ENCODE measurements at places on chromosomes 11 and 22.

- no peak overlapping the region for H3K27ac ChIP-seq
- no peak overlapping the region for H3K4me3 ChIP-seq
- H3K4me1 ChIP-seq, result peaks cover 5% of the 10 kb centered on the region
- DNase-seq, result no peak
- H3K36me3 ChIP-seq, result no peaks in the 10 kb centered on the region
- peaks cover 30% of the 10 kb centered on the region for H3K27me3 ChIP-seq
Measured at GRCh38 chr11:76724171-76724768, 53.7 kb upstream of the LRRC32 start.

DNA sequence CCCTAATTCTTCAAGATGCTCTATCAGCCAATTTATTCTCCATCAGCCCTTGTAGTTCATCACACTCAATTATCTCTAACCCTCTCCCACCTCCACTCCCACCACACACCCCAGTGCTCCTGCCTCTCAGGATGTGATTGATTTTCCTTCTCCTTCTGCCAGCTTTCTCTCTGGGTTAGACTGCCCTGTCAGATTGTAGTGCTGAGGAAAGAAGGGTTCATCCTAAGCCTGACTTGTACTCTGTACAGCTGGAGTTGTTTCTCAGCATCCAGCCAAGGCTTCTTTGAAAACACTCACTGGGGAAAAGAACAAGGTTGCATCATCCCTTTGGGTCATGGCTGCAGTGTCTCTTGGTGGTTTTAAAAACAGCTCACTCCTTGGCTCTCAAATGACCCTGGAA lies 61.2 kb downstream of the CECR2 start:
- H3K4me3 ChIP-seq, result no peak overlapping the region
- no peak overlapping the region for H3K27ac ChIP-seq
- no peak for DNase-seq
- peaks cover 10% of the 10 kb centered on the region for H3K27me3 ChIP-seq

DNA sequence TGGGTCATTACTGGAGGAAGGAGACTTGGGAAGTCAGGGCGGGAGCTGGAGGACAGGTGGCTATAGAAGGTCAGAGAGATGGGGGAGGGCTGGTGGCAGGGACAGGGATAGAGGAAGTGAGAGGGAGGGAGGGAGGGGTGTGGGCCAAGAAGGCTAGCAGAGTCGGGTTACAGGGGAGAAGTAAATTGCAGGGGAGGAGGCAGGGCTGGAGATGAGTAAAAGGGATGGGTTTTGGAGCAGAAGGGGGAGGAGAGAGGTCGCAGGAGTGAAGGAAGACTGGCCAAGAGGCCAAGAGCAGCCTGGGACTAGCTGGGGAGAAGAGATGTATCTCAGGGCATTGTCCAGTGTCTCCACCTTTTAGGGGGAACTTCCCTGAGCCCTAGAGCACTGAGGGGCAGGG lies 33.0 kb downstream of the LRRC10B start:
- no peak overlapping the region for H3K27ac ChIP-seq
- H3K4me1 ChIP-seq, result peaks cover 1% of the 10 kb centered on the region
- no peak overlapping the region for H3K4me3 ChIP-seq
- peaks cover 13% of the 10 kb centered on the region for H3K27me3 ChIP-seq
- H3K36me3 ChIP-seq, result no peaks in the 10 kb centered on the region
- no peak for DNase-seq

DNA sequence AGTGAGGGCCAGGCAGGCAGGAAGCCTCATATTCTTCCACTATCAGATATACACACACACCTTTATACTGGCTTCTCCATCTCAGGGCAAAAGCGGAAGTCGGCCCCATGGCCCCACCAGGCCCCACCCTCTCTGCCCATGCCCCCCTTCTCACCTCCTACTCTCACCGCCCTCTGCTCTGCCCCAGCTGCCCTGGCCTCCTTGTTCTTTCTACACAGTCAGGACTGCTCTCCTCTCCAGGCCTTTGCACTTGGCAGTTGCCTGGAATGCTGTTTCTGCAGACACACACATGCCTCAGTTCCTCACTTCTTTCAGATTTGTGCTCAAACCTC lies 25.3 kb downstream of the OTOG start:
- peaks cover 14% of the 10 kb centered on the region for H3K4me1 ChIP-seq
- no peaks in the 10 kb centered on the region for H3K36me3 ChIP-seq
- DNase-seq, result no peak
- H3K27me3 ChIP-seq, result no peaks in the 10 kb centered on the region
- no peak overlapping the region for H3K4me3 ChIP-seq

GRCh38 chr22:19178065-19178656 lies 375 bp downstream of the SLC25A1 start:
- H3K4me1 ChIP-seq, result peaks cover 26% of the 10 kb centered on the region
- H3K4me3 ChIP-seq, result peak overlapping the region; percentile 71
- H3K36me3 ChIP-seq, result no peaks in the 10 kb centered on the region
- H3K27me3 ChIP-seq, result peaks cover 6% of the 10 kb centered on the region
- no peak for DNase-seq

- peak; percentile 22 for DNase-seq
- no peak overlapping the region for H3K27ac ChIP-seq
- no peaks in the 10 kb centered on the region for H3K4me1 ChIP-seq
- peaks cover 6% of the 10 kb centered on the region for H3K27me3 ChIP-seq
- H3K36me3 ChIP-seq, result no peaks in the 10 kb centered on the region
- H3K4me3 ChIP-seq, result no peak overlapping the region
Measured at GRCh38 chr11:2761131-2762030, 61.6 kb upstream of the KCNQ1OT1 start.

GRCh38 chr11:70082829-70083228 lies 4.7 kb downstream of the ANO1 start:
- no peaks in the 10 kb centered on the region for H3K4me1 ChIP-seq
- no peaks in the 10 kb centered on the region for H3K36me3 ChIP-seq
- no peak overlapping the region for H3K27ac ChIP-seq
- H3K27me3 ChIP-seq, result peaks cover 17% of the 10 kb centered on the region
- H3K4me3 ChIP-seq, result no peak overlapping the region

GRCh38 chr11:74844072-74844471 lies 95.4 kb downstream of the RNF169 start:
- H3K27me3 ChIP-seq, result no peaks in the 10 kb centered on the region
- peaks cover 55% of the 10 kb centered on the region for H3K36me3 ChIP-seq
- H3K4me1 ChIP-seq, result peaks cover 17% of the 10 kb centered on the region
- no peak overlapping the region for H3K27ac ChIP-seq
- H3K4me3 ChIP-seq, result no peak overlapping the region

- H3K27me3 ChIP-seq, result peaks cover 8% of the 10 kb centered on the region
- H3K36me3 ChIP-seq, result no peaks in the 10 kb centered on the region
- no peak for DNase-seq
- no peak overlapping the region for H3K27ac ChIP-seq
- H3K4me1 ChIP-seq, result no peaks in the 10 kb centered on the region
Measured at GRCh38 chr11:19263333-19263732, 22.6 kb upstream of the E2F8 start.

- no peaks in the 10 kb centered on the region for H3K36me3 ChIP-seq
- no peak for DNase-seq
- H3K27me3 ChIP-seq, result peaks cover 26% of the 10 kb centered on the region
- no peak overlapping the region for H3K27ac ChIP-seq
Measured at GRCh38 chr11:45902452-45903380, 4.4 kb downstream of the FREY1 start.

DNA sequence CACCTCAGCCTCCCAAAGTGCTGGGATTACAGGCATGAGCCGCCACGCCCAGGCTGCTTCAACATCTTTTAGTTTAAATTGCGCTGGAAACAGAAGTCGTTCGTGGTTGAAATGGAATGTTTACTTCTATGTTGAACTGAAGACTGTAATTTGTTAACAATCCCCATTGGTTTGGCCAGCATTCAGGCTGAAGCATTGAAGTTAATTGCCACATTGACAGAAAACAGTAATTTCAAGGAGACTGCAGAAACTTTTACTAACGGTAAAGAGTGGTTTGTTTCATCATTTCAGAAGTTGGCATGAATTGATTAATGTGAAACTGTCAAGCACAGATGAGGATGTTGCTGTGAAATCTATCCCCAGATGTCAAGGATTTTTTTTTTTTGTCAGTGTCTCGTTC lies 14.2 kb downstream of the AP5B1 start:
- H3K36me3 ChIP-seq, result no peaks in the 10 kb centered on the region
- no peak overlapping the region for H3K27ac ChIP-seq
- peaks cover 6% of the 10 kb centered on the region for H3K27me3 ChIP-seq
- H3K4me3 ChIP-seq, result no peak overlapping the region
- no peak for DNase-seq

GRCh38 chr11:25902476-25902875 lies 429.5 kb upstream of the ANO3 start:
- H3K27me3 ChIP-seq, result no peaks in the 10 kb centered on the region
- no peak overlapping the region for H3K27ac ChIP-seq
- H3K4me3 ChIP-seq, result no peak overlapping the region
- no peaks in the 10 kb centered on the region for H3K4me1 ChIP-seq
- H3K36me3 ChIP-seq, result no peaks in the 10 kb centered on the region
- DNase-seq, result no peak

DNA sequence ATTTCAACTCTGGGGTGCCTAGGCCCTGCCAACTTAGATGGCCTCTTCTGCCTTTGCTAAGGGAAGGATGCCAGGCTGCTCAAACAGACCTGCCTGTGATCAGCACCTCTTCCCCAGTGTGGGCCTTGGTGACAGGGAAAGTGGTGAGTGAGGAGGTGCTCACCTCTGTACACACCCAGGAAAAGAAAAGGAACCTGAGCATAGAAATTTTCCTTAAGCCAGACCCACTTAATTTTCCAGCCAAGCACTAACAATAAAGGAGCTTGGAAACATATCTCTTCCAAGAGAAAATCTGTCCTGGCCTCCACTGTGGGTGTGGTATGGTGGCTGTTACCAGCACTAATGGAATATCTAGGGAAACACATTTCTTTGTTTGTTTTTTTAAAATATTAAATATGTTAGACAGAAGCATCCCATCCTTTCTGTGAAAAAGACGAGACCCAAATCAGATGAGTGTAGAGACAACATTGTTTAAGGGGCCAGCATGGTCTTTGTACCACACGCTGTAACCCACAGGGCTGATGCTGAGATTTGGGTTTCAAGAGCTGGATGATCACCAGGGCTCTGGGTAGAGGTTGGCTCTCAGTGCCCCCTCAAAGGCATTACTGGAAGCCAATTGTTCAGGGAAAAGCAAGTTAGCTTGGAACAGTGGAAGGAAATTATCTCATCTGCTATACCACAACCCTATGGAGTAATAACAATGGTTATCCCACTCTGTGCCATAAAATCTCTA lies 472.2 kb downstream of the INSC start:
- no peak overlapping the region for H3K4me3 ChIP-seq
- no peak for DNase-seq
- no peaks in the 10 kb centered on the region for H3K27me3 ChIP-seq
- H3K4me1 ChIP-seq, result no peaks in the 10 kb centered on the region
- no peaks in the 10 kb centered on the region for H3K36me3 ChIP-seq

DNA sequence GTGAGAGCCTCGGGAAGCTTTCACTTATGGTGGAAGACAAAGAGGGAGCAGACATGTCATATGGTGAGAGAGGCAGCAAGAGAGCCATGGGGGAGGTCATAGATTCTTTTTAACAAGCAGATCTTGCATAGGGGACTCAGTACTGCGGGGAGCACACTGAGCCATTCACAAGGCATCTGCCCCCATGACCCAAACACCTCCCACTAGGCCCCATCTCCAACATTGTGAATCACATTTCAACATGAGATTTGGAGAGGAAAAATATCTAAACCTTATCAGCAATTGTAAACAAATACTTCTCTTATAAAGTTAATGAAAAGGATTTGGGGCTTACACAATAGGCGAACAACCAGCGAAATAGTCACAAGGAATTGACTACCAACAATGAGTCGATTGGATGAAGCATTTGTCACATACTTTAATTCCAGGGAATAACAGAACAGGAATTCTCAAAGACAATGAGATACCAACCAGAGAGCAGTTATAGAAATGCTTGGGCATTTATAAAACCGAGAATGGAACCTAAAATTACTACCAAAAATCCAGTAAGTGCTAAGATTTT lies 7.3 kb downstream of the DDI1 start:
- DNase-seq, result no peak
- no peaks in the 10 kb centered on the region for H3K36me3 ChIP-seq
- H3K27ac ChIP-seq, result no peak overlapping the region
- no peak overlapping the region for H3K4me3 ChIP-seq
- no peaks in the 10 kb centered on the region for H3K27me3 ChIP-seq

GRCh38 chr22:47043835-47044721 lies 281.6 kb downstream of the TBC1D22A start:
- DNase-seq, result no peak
- no peaks in the 10 kb centered on the region for H3K27me3 ChIP-seq
- H3K4me3 ChIP-seq, result no peak overlapping the region
- H3K27ac ChIP-seq, result no peak overlapping the region
- no peaks in the 10 kb centered on the region for H3K36me3 ChIP-seq

- H3K4me3 ChIP-seq, result peak overlapping the region; percentile 76
- peak overlapping the region; percentile 86 for H3K27ac ChIP-seq
- no peaks in the 10 kb centered on the region for H3K27me3 ChIP-seq
- peaks cover 26% of the 10 kb centered on the region for H3K36me3 ChIP-seq
- H3K4me1 ChIP-seq, result peaks cover 46% of the 10 kb centered on the region
Measured at GRCh38 chr11:66101066-66101464, 31.0 kb downstream of the PACS1 start.

DNA sequence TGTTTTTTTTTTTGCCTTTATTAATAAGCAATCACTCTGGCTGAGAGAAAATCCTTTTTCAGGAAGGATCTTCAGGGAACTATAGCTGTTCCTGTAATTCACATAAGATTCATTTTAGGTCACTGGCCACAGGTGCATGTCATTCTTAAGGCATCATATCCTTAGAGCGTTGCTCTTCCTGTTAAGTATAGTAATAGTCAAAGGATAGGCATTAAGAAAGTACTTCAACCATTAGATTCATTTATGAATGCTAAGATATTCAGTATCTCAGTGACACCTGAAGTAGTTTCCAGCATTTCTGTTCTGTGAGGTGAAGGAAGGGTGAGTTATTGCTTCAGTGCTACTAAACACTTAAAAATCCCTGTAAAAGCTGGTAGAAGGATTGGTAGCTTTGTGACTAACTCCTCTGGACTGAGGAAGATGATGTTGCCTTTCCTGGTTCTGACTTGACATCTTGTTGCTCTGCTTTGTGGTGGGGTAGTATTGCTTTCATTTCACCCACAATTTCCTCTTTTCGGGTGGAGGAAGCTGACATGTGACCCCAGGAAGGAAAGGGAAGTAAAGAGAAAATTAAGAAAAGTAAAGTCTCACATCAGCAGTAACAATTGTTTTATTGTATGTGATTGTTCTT lies 34.7 kb downstream of the RNF169 start:
- H3K4me3 ChIP-seq, result peak overlapping the region; percentile 54
- H3K4me1 ChIP-seq, result peaks cover 19% of the 10 kb centered on the region
- peak overlapping the region; percentile 53 for H3K27ac ChIP-seq

DNA sequence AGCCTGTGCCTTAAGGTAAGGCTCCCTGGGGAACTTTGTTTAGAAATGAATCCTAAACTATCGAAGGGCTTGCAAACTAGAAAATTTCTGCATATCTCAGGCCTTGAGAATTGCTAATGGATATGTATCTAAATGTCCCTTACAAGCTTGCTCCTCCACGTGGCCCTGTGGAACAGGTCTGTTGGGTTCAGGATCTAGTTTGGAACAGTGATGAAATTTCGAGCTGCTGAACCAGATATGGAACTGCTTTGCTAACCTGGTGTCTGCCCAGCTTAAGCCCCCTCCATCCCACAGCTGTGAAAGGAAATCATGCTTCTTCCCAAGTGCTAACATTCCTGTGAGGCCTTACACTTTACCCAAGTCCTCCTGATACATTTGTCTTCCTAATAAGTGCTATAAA lies 11.6 kb downstream of the SREBF2 start:
- H3K4me3 ChIP-seq, result no peak overlapping the region
- peaks cover 13% of the 10 kb centered on the region for H3K36me3 ChIP-seq
- no peaks in the 10 kb centered on the region for H3K27me3 ChIP-seq
- H3K4me1 ChIP-seq, result peaks cover 27% of the 10 kb centered on the region
- no peak overlapping the region for H3K27ac ChIP-seq
